ENCODE measurements at places on chromosomes 1 and 21.

DNA sequence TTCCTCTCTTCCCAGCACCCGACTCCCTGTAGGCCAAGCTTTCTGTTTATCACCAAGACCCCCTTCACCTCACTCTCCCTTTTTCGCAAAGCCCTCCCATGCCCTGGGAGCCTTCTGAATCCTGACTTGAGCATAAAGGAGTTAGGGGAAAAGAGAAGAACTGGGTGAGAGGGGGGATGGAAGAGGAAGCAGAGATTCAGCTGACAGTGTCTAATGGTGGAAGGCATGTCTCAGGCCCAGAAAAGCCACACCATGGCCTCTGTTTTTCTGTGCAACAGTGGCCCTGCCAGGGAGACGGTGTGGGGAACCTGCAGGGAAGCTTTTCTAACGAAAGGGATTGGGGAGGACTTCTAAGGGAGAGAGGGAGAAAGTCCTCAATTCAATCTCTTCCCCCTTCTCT lies 32.9 kb upstream of the SLC30A1 start:
- no peak for DNase-seq

- no peak for DNase-seq
Measured at GRCh38 chr1:87167848-87168525, 160.7 kb upstream of the LMO4 start.

GRCh38 chr1:151494741-151495281 lies 16.4 kb upstream of the CGN start:
- DNase-seq: no peak

GRCh38 chr1:180153032-180153431 lies 1.6 kb upstream of the QSOX1 start:
- no peak for DNase-seq

DNA sequence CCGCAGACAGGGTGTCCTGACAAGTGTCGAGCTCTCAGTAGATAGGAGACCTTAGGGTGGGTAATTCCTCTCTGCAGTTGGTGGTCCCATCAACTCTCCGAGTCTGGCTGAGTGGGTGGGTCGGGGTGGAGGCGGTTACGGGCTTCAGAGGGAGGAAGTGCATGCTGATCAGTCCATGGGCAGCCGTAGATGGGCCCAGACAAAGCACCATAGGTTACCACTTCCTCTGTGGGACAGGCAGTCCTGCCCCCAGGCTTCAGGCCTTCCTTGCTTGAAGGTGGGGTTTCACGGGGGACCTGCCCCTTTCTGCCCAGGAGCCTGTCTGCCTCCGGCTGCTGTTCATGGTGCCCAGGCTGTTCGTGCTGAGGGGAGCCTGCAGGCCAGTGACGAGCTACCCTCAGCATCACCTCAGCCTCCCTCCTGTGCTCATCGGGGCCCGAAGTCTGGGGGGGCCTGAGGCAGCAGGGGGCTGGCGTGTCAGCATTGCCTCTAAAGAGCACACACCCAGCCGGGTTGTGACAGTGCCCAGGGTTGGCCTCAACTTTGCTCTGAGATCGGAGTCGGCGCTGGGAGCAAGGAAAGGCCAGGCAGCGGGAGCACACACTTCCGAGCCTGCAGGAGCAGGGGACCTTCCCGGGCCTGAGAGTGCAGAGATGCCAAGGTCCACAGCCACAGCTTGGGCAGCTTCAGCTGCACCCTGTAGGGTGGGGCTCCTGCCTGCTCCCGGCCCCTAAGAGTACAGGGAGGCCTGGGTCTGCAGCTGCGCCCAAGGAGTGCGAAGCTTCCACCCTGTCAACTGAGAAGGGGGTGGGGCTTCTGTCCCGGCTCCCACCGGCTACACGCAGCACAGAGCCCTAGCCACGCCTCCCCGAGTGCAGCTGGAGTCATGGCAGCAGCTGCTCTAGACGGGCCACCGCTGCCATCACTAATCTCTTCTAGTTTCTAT lies 225.4 kb upstream of the NRIP1 start:
- no peak for DNase-seq

DNA sequence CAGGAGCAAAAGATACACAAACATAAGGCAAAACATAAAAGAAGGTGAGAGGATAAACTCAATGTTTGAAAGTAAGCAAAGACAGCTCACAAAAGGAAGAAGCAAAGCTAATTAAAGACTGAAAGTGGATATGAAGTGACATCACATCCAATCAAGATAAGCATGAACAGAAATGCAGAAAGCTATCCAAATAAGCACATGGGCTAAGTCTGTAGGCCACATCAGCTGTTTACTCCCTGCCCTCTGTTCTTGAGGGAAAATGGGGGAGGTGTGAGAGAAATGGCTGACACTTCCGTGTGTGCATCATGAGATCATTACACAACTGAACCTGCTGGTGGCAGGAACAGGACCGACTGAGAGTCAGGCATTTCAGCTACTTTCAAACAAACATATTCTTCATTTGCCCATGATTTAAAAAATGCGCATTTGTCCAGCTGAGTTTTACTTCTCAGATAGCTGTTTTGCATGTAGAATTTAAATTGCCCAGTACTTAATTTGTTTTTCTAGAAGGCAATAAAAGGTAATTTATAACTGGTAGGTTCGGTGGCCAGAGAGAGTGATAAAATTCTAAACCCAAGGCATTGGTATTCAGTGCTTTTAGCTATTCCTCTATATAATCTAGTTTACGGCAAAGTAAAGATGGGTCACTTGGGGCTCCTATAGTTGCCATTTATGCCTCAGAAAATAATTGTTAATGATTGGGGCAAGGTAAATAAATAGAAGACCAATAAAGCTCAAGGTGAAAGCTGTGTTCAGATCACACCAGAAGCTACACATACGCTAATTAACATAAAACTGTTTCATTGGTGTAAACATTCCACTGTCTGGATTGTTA lies 27.2 kb upstream of the MAN1A2 start:
- DNase-seq: no peak

DNA sequence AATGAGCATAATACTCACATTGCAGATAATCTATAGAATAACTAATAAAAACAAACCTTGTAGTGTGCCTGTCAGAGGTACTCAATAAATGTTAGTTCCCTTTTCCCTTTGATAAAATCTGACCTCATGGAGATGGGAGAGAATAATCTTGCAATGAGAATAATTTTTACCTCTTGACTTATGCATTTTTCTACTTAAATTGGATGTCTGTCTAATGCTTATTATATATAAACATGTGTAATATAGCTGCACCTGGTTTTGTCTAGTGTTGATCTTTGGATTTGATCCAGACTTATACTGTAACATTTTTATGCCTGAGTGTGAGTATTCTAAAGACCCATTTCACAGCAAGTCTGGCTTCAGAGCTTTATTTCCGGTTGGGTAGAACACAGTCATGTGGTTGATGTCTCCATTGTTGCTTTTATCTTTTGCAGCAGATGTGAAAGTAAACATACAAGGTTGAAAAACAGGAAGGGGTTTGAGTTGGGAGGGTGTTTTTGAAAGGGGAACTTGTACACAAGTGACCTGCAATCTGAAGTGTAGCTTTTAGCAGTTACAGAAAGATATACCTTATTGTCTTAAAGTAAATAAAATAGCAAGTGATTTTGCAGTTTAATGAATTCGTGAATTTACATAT lies 12.4 kb downstream of the EPB41 start:
- DNase-seq: no peak

DNA sequence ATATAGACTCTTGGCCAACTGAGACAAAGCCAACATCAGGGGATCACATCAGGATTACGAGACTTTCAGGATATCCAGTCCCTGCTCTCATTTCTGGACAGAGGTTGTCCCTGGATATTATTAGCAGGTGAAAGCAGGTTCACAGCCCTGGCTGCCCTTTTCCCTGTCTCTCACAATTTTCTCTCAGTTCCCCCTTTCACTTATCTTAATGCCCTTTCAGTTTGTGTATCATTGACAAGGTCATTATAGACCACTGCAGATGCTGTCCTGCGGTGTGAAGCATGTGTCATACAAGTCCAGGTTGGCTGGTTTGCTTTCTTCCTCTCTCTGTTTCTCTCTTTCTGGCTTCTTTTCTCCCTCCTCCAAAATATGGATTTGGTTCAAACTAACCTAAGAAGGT lies 2.1 kb upstream of the KLHDC9 start:
- no peak for DNase-seq

- no peak for DNase-seq
Measured at GRCh38 chr1:236060286-236060685, 4.6 kb downstream of the NID1 start.

DNA sequence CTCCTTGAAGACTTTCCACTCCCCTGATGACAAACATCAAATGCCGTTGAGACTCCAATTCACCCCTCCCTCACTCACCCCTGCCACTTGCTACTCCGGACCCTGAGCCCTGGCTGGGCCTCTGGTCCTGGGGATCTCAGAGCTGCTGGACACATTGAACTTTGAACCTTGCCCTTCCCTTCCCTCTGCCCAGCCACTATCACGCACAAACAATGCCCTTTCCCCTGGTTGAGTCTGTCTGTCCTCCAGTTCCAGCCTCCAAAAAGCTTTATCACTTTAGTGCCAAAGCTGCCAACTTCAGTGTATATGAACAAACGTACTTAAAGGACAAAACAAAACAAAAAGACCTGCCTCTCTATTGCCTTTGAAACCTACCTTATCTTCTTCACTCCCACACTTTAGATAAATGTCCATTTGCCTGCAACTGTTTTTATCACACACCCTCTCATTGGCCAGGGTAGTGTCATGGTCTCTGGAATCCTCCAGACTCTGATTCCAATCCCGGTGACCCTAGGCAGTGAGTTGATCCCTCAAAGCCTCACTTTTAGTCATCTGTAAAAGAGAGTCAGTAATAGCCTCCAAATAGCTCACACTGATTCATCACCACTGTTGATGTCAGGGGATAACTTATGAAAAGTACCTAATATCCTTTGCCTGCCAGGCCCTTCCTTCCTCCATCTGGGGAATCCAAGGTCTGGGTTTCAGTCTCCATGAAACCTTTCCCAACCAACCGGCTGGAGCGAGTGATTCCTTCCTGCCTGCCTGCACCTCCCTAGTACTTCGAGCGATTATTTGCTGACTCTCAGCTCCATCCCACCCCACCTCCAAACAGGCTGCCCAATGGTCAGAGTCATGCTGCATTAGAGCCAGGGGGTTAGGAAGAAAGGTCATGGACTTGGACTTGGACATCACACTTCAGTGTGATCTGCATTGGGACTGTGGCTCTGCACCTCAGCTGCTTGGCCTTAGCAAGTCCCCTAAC lies 15.9 kb upstream of the SPOCD1 start:
- DNase-seq: no peak

DNA sequence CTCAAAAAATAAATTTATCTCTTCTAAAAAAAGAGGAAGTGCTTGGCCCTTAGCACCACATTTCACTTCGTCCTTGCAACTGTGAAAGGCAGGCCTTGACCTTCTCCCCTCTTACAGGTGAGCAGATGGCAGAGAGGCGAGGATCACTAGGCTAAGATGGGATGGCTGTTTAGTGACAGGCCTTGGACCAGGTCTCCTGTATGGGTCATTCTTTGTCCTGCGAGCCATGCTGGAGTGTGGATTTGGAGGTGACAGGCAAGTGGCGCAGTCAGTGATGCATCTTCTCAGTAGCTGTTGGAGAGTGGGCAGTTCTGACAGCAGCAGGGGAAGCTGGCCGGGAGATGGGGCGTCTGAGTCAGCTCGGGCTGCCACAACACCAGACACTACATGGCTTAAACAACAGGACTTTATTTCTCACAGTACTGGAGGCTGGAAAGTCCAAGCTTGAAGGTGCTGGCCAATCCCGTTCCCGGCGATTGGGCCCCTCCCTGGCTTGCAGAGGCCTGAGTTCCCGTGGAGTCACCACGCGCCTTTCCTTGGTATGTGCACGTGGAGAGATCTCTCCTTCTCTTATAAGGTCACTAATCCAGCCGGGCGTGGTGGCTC lies 16.5 kb downstream of the SLC27A3 start:
- DNase-seq: no peak

- no peak for DNase-seq
Measured at GRCh38 chr1:41482001-41482765, 2.3 kb downstream of the EDN2 start.

GRCh38 chr1:175536921-175537320 lies 206.5 kb downstream of the TNR start:
- DNase-seq: no peak

- DNase-seq: no peak
Measured at GRCh38 chr1:116506132-116507004, 64.5 kb downstream of the CD58 start.

GRCh38 chr1:228691926-228692325 lies 43.4 kb upstream of the RHOU start:
- no peak for DNase-seq

- no peak for DNase-seq
Measured at GRCh38 chr1:10152709-10153284, 57.6 kb upstream of the KIF1B start.

DNA sequence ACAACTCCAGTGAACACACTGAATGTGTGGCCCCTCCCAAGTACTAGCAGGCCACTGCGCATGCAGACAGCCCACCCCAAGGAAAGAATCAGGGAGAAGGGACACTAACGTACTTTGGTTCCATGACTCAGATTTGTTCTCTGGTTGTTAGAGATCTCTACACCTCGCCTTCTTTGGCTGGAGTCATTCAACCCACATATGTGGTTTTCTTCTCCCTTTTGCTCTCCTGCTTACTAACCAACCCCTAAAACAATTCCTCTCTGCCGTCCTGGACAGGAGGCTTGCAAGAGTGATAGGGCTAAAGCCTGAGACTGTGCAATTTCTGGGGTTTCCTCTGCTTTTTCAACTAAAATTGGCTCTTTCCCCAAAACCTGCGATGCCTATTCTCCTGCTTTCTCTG lies 5.7 kb upstream of the CD48 start:
- DNase-seq: no peak

DNA sequence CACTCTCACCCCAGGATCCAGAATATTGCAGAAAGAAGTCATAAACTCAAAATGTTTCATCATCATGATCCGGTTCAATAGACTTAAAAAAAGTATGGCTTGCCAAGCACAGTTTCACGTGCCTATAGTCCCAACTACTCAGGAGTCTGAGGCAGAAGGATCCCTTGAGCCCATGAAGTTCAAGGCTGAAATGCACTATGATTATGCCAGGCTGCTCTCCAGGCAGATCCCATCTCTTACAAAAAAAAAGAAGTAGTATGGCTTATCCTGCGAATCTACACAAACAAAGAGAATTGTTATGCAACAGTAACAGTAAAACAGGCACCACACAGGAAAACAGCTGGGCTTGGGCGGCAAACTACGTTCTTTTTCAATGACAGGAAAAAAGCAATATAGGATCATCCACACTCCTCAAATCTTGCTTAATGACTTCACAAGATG lies 76.2 kb downstream of the EIF4G3 start:
- no peak for DNase-seq

DNA sequence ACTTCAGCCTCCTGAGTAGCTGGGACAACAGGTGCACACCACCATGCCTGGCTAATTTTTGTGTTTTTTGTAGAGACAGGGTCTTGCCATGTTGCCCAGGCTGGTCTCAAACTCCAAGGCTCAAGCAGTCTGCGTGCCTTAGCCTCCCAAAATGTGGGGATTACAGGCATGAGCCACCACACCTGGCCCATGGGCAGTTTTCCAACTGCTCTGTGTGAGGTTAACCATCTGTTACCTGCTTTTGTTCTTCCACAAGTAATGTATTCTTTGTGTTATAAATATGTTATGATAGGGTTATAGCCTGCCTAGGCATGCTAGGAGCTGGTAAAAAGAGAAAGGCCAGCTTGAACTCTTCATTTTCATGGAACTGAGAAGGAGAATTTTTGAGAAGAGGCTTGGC lies 30.7 kb downstream of the TUFT1 start:
- DNase-seq: no peak

- no peak for DNase-seq
Measured at GRCh38 chr1:12450090-12450755, 167.8 kb downstream of the DHRS3 start.

- DNase-seq: no peak
Measured at GRCh38 chr1:156658496-156658895, 16.6 kb downstream of the BCAN start.
